ENCODE measurements at places on chromosomes 5 and 9.

DNA sequence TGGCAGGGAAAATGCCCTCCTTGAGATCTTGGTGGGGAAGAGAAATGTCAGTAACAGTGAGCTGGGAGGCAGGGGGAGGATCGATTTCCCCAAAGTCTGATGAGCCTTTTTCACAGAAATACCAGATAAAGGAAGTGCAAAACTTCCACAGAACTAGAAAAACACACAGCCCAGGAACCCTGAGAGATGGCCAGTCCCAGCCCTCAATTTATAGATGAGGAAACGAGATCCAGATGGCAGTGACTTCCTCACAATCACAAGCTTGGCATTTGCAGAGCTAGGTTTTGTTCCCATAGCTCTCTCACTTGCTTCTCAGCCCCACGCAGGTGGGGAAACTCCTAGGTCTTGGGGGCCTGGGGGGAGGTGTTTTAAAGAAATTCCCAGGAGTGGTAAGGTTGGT is 3.8 kb upstream of the GGTA1 start:
- no peak for DNase-seq

DNA sequence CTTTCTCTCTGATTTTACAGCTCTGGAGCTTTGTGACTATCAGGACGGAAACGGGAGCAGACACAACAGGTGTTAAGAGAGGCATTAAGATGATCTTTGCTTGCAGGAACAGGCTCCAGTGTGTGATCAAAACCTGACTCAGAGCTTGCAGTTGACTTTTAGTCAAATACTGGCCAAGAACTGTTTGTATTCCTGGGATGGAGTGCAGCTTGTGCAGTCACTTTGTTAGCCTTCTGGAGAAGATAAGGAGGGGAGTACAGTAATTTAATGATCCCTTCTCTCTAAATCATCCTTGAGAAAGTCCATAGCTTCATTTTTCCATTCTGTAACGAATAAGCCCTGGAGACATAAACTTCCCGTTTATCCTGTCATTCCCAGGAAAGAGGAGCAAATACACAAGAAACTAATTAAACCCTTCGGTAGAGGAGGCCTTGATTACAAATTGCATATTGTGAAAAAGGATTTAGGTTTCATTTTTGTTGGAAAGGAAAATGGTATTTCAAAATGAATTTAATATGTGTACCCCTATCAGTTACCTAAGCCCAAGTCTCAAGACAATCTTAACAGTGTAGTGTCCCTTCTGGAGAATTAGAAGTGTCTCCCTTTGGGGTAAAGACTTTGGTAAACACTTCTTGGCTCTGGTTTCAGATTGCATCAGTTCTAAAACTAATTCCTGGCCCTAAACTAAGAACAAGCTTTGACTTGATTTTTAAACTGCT is 3.1 kb upstream of the STOM start:
- DNase-seq: no peak

- no peak for DNase-seq
These were observed 292.5 kb downstream of the MARCHF11 start for GRCh38 chr5:15887093-15887492.

DNA sequence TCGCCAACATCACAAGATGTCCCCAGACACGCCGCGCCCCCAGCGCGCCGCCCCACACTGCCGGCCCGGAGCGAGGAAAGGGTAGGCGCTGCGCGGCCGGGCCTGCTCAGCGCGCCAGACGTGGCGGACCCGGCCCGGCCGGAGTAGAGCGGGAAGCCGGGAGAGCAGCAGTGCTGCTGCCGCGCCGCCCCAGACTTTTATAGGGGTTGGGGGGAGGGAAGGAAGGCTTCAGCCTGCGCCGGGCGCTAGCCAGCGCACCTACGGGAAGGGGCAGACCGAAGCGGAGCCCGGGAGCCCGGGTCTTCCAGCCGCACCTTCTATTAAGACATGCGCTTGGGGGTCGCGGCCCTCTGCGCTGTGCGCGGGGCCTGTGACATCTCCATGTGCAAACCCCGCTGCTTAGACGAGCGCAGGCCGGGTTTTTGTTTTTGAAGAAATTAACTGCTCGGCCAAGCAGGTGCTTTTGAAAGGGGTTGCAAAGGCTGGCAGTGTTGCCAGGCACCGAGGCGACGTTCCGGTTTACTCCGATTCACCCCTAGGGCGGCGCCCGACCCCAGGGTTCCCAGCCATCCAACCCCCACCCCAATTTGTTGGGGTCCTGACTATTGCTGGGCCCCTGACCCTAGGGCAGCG is 353 bp upstream of the PAX5 start:
- DNase-seq: peak; percentile 80

GRCh38 chr9:135422341-135422944 is 57.1 kb upstream of the PPP1R26 start:
- no peak for DNase-seq

DNA sequence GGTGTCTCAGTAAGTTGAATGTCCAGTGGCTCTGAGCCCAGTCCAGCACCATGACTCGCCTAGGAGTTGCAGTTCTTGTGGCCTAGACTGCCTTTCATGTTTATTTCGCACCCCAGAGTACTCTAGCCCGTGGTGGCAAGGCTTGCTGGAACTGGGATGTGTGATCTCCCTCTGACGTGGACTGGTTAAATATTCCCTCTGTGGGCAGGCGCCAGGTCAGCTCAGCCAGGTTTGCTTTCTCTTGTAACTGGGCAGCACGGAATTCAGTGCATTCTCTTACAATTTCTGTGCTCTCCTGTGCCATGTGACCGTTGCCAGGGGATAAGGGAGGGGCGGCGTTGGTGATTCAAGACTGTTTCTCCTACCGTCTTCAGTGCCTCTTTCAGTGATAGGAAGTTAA is 270.8 kb downstream of the KDM4C start:
- no peak for DNase-seq

GRCh38 chr5:146772881-146773466 is 105.6 kb downstream of the PPP2R2B start:
- no peak for DNase-seq

GRCh38 chr5:133739181-133739780 is 126.9 kb upstream of the FSTL4 start:
- no peak for DNase-seq

DNA sequence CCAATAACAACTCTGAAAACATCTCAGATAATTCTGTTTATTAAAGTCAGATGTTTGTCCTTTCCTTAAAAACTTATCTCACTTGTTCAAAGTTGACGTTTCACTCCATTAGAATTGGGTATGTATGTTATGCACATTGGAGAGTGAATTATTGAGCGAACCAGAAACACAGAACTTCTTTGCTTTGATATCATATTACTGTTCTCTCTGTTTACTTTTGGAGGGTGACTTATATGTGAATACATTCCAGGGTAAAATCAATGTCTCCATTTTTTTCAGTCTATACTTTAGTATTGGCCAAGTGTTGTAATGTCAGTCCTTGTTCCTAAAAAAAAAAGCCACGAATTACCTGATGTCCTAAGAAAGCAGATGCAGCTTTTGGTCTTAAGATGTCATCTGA is 307.4 kb downstream of the CSNK1G3 start:
- DNase-seq: no peak

GRCh38 chr9:124411514-124412227 is 3.6 kb downstream of the PSMB7 start:
- DNase-seq: no peak

- peak; percentile 64 for DNase-seq
These were observed 681 bp downstream of the F2R start for GRCh38 chr5:76716456-76717157.

DNA sequence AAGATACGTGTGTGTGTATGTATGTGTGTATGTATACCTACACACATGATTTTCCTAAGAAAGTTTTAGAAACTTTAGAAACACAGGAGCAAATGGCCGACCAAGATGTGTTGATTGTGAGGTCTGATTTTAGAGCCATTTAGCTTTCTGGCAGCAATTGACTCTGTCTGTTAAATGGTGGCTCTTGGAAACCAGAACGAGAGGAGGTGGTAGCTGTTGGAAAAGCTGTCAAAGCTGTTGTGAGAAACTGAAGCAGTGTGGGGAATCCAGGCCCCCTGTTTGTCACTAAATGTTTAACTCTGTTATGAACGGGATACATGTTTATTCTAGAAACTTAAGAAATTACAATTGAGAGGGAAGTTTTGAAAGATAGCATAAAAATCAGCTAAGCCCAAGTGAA is 91.4 kb downstream of the GOLPH3 start:
- no peak for DNase-seq

- no peak for DNase-seq
These were observed 225.0 kb downstream of the VPS13A start for GRCh38 chr9:77402286-77402685.

GRCh38 chr9:104941597-104941996 is 13.6 kb upstream of the ABCA1 start:
- DNase-seq: no peak

DNA sequence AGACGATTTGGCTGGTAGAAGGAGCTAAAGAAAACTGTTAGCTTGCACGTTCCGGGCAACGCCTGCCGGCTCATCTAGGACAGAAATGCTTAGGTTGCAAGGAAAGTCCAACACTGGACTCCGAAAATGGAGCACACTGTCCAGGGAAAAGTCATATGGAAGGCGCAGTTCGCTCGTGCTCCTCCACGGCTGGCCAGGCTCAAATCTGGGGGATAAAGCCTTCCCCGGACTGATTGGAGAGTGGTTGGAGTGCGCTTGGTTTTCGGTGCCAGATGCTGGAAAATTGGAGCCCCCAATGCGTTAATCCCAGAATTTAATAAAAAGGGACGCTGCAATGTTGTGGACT is 955 bp downstream of the CDH6 start:
- DNase-seq: no peak

GRCh38 chr9:126482361-126483044 is 131.2 kb upstream of the LMX1B start:
- peak; percentile 82 for DNase-seq

DNA sequence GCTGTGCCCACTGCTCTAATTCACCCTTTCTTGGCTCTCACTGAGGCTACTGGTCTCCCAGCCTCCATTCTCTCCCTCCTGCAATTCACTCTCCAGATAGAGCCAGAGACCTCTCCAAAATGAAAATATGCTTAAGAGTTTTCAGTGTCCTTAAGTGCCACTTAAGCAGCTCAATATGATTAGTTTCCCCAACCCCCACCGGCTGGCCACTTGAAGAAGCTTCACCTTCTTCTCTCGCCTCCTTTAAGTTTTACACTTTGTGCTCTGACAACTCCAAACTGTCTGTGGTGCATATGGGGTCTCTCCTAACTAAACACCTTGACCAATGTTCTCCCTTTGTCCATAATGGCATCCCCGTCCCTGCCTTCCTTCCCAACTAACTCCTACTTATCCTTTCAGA is 53.4 kb downstream of the CDK5RAP2 start:
- no peak for DNase-seq

GRCh38 chr9:33820231-33820745 is 3.3 kb downstream of the UBE2R2 start:
- no peak for DNase-seq

GRCh38 chr9:2742214-2742613 is 24.9 kb downstream of the KCNV2 start:
- DNase-seq: no peak

DNA sequence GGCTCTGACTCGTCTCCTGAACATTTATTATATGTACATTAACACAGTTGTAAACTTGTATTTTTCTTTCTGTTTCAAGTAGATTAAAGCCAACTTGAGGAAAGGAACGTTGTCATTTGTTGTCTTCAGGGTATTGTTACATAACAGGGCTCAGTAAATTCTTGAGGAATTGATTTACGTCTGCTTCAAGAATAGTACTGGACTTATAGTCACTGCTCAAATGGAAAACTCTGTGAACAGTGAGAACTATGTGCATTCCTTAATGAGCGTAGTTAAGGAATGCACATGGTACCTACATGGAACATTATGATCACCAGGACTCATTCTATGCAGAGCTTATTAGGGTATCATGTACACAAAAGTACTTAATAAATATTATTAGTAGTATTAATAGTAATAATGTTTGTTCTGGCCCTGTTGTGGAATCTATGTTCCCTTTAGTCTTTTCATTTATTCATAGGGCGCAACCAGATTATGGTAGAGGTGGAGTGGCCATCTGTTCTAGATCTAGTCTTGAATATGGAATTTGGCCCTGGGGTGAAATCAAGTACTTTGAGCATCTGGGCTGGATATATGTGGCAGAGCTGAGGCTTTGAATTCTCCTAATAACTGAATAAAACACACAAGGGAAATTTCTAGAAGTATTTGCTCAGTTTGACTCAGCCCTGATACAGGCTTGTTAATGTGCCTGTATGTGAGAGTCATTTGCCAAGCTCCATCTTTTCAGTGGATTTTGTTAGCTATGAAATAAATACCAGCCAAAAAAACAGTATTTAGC is 108.6 kb upstream of the SH3GL2 start:
- no peak for DNase-seq

DNA sequence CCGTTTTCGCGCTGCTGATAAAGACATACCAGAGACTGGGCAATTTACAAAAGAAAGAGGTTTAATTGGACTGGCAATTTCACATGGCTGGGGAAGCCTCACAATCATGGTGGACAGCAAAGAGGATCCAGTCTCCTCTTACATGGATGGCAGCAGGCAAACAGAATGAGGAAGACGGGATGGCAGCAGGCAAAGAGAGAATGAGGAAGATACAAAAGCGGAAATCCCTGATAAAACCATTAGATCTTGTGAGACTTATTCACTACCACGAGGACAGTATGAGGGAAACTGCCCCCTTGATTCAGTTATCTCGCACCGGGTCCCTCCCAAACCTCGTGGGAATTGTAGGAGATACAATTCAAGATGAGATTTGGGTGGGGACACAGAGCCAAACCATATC is 95.0 kb downstream of the OSTF1 start:
- no peak for DNase-seq

- DNase-seq: no peak
These were observed 30.6 kb upstream of the IL6ST start for GRCh38 chr5:56025151-56025885.

DNA sequence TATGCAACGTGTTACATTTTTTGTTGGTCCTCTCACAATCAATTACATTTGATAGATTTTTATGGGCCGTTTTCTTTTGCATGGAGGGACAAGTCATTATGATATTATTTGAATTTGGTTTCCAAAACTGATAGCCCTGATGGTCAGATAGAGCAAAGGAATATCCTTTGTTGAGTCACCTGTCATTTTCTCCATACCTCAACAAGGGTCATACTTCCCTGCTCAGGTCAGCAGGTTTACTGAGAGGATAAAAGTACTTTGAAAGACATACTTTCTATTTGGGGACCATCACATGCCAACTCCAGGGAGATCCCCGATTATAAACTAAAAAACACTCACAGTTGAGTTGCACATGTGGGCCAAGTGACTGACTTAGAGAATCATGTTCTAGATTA is 132.9 kb downstream of the SUSD1 start:
- no peak for DNase-seq

DNA sequence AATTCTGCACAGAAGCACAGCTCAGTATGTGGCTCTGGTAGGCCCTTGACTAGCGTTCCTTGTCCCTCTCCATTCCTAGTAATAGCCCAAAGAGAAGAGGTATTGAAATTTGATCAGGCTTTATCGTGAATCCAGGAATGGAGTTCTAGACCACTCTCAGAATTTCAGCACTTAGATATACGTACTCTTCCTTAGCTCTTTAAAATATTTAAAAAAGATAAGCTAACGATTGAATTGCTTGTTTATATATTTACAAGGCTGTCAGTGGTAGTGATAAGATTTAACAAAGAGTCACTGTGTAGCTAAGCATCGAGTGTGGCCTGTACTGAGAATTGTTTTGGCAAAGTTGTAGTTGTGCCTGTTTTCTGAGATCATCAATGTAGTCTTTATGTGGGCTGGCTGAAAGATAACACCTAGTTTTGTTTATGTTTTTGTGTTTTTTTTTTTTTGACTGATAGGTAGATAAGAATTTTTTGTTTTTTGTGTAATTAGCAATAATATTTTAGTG is 2.5 kb downstream of the KIAA1958 start:
- DNase-seq: peak; percentile 39

- DNase-seq: peak; percentile 42
These were observed 855 bp upstream of the ARHGAP26 start for GRCh38 chr5:142769251-142769792.
